ENCODE measurements at places on chromosomes 2 and 18. TPM values are rescaled to one million over a fixed set of nuclear protein-coding genes. Genes with fewer than 3 reads are reported as not detected.

Gene FAHD2A
- 34.3 TPM for polyA plus RNA-seq

Gene ANKRD30B
- polyA plus RNA-seq = 0.12 TPM

Gene SESTD1
- 85.7 TPM for polyA plus RNA-seq

Gene MC5R
- polyA plus RNA-seq = 0.17 TPM

GRCh38 chr2:58899692-58900091 is 658.6 kb upstream of the FANCL start:
- DNase-seq = no peak

DNA sequence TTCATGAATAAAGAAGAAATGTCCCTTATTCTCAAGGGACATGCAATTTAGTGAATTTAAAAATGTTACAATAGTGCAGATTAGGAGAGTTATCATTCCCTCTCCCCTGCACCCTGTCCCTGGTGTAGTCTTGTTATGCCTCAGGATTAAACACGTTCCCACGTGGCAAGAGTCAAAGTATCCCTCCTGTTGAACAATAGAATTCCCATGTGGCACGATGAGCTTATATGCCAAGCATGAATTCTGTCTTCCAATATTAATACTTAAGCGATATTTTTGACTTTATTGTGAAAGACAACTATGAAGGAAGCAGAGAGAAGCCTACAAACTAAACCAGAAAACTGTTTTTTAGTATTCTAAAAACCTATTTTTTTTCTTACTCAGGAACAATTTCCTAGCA is 36.7 kb upstream of the SPAG16 start:
- no peak for DNase-seq

GRCh38 chr2:644871-645270 is 32.3 kb downstream of the TMEM18 start:
- no peak for DNase-seq

- no peak for DNase-seq
These were observed 446.9 kb upstream of the NRP2 start for GRCh38 chr2:205235434-205235833.

DNA sequence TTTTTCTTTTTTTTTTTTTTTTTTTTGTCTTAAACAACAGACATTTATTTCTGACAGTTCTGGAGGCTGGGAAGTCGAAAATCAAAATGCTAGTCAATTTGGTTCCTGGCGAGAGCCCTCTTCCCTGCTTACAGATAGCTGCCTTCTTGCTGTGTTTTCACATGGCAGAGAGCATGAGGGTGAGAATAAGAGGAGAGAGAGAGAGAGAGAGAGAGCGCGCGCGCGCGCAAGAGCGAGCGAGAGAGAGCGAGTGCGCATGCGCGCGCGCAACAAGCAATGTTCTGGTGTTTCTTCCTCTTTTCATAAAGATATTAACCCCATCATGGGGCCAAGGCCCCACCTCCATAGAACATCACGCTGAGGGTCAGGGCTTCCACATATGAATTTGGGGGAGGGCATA is 20.9 kb downstream of the MTCL1 start:
- DNase-seq = no peak

- no peak for DNase-seq
These were observed 27.2 kb downstream of the KIF1A start for GRCh38 chr2:240792629-240793312.

GRCh38 chr2:16438613-16439321 is 226.9 kb downstream of the CYRIA start:
- no peak for DNase-seq

GRCh38 chr18:11021477-11021876 is 127.9 kb downstream of the PIEZO2 start:
- DNase-seq = no peak

DNA sequence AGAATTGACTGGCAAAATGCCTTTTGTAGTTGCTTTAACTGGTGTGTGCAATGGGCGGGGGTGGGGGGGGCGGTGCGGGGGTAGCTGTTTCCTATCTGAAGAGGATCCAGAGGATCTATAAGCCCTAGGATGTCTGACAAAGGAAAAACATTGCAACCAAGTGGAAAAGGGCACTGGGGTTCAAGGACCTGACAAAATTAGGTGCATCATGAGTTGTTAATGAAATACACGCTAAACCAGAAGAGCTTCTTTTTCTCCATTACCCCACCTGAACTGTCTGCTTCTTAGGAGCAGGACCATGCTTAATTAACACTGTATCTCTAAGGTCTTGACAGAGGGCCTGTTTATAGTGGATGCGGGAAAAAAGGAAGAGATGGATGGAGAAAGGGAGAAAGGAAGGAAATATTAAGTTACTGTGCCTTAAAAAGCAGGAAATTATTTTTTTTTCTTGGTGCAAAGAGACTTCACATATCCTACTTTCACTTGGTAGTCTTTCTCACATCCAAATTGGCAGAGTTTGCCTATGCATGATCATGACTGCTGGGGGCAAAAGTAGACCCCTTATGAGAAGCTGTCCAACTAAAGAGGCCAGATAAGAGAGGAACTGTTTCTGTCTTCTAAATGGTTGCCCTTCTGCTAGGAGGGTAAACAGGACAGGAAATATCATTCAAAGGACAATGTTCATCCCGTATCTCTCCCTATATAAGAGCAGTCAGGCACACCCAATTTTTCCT is 4.6 kb downstream of the RND3 start:
- no peak for DNase-seq

- DNase-seq = peak; percentile 66
These were observed 134.9 kb downstream of the MAP3K20 start for GRCh38 chr2:173210270-173211196.

- no peak for DNase-seq
These were observed 6.5 kb downstream of the CHRND start for GRCh38 chr2:232532419-232532818.

DNA sequence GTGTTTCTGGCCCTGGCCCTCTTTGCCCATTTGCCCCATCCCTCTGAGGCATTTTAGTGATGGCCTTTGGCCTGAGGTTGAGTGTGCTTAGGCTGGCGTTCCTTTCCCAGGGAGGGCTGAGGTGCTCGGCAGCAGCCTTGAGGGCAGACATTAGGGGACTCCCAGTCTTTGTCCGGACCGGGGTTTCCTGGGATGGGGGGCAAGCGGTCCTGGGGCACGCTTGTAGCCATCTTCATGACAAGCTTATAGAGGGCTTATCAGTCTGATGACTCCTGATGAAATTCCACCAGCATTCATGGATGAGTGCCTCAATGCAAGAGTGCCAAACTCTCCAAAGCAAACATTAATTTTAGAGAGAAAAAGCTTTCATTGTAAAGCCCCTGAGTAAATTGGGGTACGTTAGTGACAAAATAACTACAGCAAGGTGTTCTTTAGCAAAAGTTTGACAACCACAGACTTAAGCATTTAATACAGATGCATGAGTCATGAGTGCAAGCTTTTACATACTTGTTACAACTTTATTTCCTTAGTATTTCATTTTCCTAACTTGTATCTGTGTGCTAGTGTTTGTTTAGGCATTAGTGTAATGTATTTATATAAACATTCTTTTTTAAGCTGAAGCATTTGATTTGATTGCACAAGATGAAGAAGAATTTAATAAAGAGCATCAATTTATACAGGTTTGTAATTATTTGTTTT is 45.6 kb downstream of the CEP192 start:
- DNase-seq = no peak

DNA sequence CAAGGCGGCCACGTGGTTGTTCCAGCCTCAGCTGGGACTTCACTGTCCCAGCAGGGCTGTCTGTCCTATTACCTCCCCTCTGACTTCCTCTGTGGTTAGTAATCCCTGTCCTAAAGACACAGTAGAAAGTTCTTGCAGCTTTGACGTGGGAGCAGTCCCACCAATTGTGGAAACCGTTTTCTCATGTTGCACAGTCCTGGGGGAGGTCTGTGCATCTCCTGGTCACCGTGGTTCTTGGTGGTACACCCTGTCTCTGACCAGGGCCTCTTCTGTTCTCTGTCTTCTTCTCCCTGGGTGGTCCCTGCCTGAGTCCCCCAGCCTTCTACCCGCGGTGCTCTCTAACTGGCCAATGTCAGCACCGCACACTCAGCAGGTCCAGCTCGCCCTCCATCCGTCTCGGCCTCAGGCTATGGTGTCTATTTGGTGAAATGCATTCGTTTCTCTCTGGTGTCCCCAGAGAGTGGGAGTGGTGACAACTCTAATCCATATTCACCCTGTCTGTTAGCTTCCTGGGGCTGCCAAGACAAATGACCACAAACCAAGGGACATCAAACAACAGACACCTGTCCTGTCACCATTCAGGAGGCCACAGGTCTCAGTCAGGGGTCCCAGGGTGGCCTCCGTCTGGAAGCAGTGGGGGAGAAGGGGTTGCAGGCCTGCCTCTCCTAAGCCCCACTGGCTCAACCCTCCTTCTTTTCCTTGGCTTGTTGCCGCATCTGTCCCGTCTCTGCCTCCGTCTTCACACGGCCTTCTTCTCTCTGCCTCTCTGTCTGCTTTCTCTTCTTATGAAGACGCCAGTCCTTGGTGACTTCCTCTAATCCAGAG is 99.8 kb downstream of the SH3BP4 start:
- no peak for DNase-seq

DNA sequence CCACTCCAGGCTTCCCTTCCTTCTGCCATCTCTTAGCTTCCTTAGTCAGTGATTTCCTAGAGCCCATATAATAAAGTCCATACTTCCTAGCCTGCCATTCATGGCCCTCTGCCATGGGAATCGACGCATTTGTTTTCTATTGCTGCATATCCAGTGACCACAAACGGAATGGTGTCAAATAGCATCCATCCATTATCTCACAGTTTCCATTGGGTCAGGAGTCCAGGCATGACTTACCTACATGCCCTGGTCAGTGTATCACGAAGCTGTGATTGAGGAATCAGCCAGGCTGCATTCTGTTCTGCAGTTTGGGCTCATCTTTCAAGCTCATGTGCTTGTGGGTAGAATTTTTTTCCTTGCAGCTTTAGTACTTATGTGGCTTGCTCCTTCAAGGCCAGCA is 209.7 kb upstream of the EPAS1 start:
- DNase-seq = no peak

DNA sequence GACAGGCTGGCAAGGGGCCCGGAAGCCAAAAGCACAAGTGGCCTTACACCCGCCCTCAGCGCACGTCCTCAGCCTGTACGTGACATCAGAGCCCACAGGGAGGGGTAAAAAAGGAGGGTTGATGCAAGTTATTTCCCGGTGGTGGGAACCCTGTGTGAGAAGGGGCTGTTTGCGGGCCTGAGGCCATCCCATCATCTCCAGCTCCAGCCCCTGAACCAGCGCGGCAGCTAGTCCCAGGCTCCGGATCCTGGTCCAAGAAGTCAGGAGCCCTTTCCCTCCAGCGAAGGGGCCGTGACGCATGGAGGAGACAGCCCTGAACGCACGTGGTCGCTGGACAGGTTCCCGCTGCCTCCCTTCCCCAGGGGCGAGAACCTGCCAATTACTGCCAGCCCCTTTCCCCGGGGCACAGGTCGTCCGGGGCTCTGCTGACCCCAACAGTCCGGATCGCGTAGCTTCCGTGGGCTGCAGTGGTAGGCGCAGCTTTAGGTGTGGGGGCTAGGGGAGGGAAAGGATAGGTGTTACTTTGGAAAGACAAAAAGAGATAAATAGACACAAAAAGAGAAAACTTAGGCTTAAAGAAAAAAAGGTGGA is 1.3 kb upstream of the LRP2 start:
- DNase-seq = no peak

DNA sequence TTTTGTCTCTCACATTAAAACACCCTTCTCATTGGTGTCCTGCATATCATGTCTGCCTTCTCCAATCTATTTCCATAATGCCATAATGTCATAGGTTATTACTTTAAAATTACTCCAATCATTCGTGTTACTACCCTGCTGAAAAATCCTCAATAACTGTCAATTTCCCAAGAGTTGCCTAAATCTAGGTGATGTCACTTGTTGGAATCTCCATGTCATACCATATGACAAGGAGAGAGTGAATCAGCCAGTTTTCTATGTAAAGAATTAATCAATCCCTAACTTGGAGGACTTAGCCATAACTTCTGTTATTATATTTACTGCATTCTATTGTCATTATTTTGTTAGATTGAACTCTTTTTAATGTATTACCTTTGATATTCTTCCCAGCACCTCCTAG is 62.5 kb downstream of the PHLPP1 start:
- DNase-seq = no peak

DNA sequence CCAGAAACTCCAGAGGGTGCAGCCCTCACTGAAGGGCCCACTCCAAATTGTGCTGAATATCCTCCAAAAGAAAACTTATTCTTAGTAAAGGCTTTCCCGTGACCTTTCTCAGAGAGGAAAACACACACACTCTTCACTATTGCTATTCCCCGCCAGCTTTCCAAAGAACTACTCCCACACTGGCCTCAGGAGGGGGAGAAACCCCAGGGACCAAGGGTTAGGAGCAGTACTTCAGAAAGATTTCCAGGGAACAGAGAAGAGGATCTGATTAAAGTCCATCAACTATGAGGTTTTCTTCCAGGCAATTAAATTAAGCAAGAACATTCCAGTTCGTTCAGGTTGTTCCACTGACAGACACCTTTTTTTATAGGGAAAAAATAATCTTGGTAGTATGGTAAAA is 150.2 kb downstream of the TTC32 start:
- DNase-seq = no peak

- no peak for DNase-seq
These were observed 33.5 kb downstream of the PTPN18 start for GRCh38 chr2:130389358-130389757.

GRCh38 chr18:10148189-10148929 is 234.5 kb downstream of the VAPA start:
- DNase-seq = no peak

DNA sequence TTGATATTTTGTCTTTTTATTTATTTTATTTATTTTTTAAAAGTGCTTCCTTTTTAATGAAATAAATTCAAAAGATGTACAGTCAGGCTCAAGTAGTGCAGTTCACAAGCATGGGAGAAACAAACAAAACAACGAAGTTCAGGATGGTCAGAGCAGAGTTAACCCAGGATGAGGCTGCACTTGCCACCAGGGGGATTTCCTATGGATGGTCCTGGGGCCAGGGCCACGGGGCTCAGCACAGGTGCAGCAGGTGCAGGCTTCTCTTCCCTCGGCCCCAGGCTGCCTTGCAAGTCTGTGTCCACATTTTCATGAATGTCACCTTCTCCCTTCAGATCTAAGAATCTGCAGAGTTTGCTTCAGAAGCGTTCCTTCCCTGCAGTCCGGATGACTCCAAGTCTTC is 76.5 kb downstream of the CDCA7 start:
- no peak for DNase-seq

- DNase-seq = no peak
These were observed 128.1 kb upstream of the PDE1A start for GRCh38 chr2:182554950-182555349.

GRCh38 chr2:212538305-212539071 is at the start of gene ERBB4:
Gene ERBB4 (minus strand): TSS chr2:212538802. CDS start chr2:212538530, 272 bp downstream.
- DNase-seq = no peak
